ENCODE measurements at places on chromosomes 13 and 19.

DNA sequence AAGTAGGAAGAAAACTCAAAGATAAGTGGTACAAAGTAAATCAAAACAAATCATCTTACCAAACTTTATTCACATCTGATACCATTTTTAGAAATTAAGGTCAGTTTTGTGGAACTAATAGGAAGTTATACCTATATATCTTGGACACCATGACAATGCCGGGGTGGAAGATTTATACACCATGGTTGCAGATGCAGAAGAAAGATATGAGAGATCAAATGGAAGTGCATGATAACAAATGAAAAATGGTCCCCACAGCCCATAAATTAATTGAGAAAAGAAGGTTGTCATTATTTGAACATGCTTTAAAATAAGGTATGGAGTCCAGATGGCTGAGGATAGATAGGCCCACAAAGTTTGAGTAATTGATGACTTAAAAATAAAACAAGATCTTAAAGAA, 276.8 kb downstream of the TSHZ3 start:
- no peak for DNase-seq

GRCh38 chr13:78977311-78977710, 318.4 kb upstream of the OBI1 start:
- no peak for DNase-seq

DNA sequence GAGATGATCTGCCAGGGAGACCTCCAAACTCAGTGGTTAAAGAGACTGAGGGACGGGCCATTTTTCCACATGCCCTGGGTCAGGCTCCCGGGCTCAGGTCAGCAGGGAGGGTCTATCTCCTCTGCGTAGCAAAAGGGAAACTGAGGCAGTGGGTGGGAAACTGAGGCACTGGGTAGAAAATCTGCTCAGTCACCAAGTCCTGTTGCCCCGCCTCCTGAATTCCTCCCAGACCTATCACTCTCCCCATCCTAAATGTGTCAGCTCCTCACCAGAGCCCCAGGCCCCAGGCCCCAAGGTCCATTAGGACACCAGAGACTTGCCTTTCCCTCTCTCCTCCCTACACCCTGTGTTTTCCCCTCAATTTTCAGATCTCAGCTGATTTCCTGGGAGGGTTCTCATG, 2.4 kb downstream of the CD320 start:
- no peak for DNase-seq

DNA sequence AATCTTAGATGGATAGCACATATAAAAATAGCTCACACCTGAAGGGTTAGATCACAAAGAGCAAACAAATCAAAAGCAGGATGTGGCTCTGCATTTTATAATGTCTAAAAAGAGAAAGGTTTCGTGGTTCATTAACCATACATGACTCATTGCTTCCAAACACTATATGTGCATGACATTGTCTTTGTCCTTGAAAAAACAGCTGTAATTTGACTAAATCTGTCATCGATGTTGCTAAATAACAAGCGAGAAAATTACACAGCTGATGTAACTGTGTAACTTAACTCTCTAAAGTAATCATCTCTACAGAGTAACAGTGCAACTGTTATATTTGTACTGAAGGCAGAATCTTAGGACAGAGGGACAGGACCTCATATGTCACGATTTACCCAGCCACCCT, 383.1 kb upstream of the GPC6 start:
- DNase-seq = no peak

- DNase-seq = peak; percentile 65
Measured at GRCh38 chr13:46721054-46721453, 75.9 kb downstream of the ESD start.

GRCh38 chr19:17947815-17948513, 15.1 kb downstream of the CCDC124 start:
- peak; percentile 89 for DNase-seq

DNA sequence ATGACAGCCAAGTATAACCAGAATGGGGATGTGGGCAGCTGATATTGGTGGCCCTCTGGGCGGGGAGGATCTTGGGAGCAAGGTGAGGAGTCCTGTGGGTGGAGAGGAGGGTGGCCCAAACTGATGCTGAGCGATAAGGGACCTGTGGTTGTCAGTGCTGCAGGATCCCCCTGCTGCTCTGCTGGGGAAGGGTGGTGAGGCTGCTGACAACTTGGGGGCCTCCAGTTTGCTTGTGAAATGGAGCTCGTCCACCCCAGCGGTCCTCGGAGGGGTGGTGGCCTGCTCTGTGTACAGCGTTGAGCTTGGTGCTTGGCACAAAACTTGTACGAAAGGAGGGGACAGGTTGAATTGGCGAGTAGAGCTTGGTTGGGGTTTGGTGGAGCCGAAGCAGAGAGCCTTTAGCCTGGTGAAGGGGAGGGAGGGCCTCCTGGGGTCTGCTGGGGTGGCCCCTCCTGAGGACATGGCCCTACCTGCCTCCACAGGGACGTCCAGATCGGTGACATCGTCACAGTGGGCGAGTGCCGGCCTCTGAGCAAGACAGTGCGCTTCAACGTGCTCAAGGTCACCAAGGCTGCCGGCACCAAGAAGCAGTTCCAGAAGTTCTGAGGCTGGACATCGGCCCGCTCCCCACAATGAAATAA, 2.9 kb downstream of the RPS11 start:
- DNase-seq = no peak

DNA sequence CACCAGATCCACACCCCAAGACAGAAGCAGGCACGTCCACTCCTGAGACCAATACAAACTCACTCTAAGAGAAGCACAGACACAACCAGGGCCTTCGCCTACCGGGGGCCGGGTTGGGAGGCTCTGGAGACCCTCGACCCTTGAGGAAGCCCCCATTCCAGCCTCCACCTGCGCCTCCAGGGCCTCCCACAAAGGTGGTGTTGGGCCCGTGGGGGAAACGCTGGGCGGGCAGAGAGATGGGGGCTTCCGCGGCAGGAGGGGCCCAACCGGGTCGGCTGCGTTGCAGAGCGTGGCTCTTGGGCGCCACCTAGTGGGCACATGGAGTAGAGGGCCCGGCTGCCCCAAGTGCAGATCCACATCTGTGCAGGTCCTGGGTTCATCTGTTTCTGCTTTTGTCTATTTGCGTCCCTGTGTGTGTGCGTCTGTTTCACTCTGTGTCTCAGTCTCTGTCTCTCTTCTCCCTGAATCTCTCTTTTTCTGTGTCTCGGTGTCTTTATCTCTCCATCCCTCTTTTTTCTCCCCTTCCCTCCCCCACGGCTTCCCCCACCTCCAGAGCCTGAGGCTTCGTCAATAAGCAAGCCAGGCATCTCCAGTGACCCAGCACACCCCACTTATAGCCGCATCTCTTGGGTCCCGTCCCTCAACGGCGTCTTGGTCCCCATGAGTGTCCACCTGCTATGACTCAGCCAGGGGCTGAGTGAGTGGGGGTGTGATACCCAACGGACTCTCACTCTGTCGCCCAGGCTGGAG, 10.5 kb upstream of the TINCR start:
- DNase-seq = peak; percentile 46

DNA sequence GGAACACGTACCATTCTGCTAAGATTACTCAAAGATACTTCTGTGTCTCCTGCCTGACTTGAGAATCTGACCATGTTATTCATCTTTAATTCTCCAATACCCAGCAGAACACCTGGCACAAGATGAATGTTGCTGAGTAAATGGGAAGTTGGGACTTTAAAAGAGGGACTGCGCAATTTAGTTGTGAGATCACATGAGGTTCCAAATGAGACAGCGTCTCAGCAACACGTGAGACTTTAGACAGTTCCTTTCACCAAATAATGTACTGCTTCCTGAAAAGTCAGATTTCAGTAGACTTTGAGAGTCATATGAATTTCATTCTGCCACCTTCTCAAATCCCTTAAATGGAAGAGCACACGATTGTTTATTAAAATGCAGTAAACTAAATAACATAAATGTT, 36.7 kb downstream of the DOCK9 start:
- DNase-seq = no peak

GRCh38 chr13:112889351-112890290, 79.4 kb upstream of the MCF2L start:
- DNase-seq = no peak

DNA sequence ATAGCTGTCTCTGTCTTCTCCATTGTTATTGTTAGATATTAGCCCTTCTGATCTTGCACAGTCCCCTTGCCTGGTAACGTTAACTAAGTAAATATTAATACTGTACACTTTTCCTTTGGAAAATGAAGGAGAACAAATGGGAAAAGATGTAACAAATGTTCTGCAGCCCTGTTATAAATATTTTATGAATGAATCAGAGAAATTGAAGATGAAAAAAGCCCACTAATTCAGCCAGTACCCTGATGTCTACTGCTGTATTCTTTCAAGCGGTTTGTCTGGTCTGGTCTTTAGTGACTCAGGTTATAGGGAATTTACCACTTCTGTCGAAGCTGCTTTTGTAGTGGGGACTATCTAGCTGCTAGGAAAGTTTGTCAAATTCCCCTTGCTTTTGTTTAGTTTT, 121.0 kb downstream of the COG6 start:
- DNase-seq = no peak

- DNase-seq = no peak
Measured at GRCh38 chr13:105364191-105364590, 1171.3 kb downstream of the EFNB2 start.

GRCh38 chr19:43777163-43777695, 3.5 kb downstream of the KCNN4 start:
- no peak for DNase-seq

DNA sequence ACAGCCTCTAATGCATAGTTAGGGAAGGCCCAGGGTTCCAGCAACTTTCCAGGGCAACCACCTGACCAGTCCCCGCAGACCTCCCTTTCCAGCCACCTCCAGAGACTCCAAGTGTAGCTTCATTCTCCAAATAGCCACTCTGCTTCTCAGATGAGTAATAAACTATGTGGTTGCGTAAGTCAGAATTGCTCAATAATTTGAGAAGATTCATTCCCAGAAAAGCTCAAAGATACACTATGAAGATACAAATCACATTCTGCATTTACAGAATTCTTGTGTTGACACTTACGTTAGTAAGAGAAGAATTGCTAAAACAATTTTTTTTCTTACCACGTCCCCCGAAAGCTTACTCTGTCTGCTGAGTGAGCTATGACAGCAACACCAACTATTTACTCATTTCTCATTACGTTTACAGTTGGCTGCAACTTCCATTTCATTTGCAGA, 8.2 kb upstream of the LATS2 start:
- DNase-seq = peak; percentile 86

DNA sequence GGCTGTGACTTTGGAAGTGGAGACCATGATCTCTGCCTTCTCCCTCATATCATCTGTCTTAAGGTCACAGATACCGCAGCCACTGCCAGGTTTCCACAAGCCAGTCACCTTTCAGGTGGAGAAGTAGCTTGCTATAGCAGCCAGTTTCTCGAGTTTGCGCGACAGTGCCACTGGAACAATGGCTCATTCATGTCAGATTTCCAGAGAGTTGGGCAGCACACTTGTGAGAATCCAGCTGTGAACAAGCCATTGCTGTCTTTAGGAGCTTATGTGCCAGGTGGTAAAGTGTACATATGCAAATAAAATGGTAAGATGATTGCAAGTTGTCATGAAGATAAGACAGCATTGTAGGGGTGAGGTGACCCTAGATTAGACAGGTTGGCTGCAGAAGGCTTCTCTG, 22.3 kb downstream of the GARRE1 start:
- DNase-seq = peak; percentile 49

DNA sequence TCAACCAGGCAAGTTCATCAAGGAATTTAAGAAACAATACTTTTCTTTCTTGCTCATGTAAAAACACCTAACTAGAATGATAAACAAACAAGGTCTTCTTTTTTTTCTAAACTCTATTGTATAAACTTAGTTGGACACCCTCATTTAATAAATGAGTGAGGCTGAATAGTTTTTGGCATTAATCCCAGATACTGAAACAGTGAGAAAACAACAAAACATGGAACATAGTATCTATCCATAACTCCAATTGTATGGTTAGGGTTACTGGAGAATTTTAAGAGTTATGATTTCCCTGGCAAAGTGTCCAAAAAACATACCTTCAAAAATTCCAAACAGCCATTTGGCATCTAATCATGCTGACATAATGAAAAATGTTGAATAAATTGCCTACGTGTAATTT, 5.8 kb upstream of the POMP start:
- DNase-seq = no peak

- peak; percentile 12 for DNase-seq
Measured at GRCh38 chr19:35000647-35001501, 751 bp downstream of the GRAMD1A start.

- DNase-seq = no peak
Measured at GRCh38 chr19:29833614-29834261, 21.9 kb downstream of the CCNE1 start.

GRCh38 chr19:47778954-47779351, 450 bp downstream of the SELENOW start:
- DNase-seq = no peak

DNA sequence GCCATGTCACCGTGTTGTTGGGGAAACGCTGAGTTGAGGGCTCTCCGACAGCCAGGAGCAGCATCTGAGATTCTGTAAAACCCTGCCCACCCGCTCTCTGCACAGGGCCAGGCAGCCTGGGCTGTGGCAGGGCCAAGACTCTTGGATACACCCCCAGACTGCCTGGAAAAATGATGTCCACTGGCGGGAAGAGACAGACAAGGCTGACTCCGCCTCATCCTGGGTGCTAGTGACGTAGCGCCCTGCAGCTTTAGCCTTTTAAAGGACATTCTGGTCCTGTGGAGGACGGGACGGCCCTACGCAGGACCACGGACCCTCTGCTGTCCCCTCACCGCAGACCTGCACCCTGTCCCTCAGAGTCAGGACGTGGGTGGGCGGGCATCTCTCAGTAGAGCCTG, 20.7 kb upstream of the LILRA2 start:
- no peak for DNase-seq

GRCh38 chr13:28171266-28171665, 32.9 kb downstream of the PAN3 start:
- no peak for DNase-seq

- DNase-seq = no peak
Measured at GRCh38 chr13:52751196-52751595, 11.6 kb upstream of the CNMD start.

DNA sequence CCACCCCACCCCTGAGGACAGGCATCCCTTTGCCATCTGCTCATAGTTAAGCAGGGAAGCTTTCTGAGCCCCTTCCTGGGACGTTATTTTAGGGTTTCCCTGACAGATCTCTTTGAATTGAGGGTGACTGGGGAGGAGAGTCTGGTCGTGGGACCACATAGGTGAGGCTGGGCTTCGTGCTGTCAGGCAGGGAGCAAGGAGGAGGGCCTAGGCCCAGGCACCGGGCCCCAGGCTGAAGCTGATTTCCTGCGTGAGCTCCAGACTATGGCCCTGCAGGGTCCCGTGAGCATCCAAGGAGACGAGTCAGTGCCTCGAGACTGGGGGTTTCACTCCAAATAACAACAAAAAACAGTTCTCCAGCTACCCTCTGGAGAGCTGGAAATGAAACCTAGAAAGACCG, 60.4 kb downstream of the MYO9B start:
- DNase-seq = peak; percentile 60
